Activated CD4-positive, alpha-beta T cell treated with anti-CD3 and anti-CD28 coated beads for 1 hour (primary cell): ENCODE measurements at places on chromosomes 1 and 21.
A peak's percentile ranks its signal among the peaks of the same experiment; 100 is the strongest.

GRCh38 chr1:15323351-15323988 is 76.4 kb downstream of the FHAD1 start:
- peak; percentile 60 for DNase-seq

DNA sequence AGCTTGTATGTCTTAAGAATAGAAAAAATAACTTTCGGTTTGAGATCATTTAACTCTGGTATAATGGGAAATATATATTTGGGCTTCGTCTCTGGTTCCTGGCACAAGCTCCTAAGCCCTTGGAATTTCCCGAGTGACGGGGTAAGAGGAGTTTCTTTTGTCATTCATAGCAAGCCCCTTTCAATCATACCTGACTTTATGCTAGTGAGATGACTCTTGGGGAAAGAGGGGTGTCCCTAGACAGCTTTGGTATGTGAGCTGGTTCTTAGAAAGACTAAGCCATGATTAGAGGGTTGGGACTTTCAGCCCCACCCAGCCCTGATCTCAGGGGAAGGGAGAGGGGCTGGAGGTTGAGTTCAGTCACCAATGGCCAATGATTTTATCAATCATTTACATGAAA is 13.9 kb upstream of the MTARC1 start:
- no peak for DNase-seq

GRCh38 chr1:218667781-218668516 is 322.8 kb downstream of the TGFB2 start:
- DNase-seq, result no peak

DNA sequence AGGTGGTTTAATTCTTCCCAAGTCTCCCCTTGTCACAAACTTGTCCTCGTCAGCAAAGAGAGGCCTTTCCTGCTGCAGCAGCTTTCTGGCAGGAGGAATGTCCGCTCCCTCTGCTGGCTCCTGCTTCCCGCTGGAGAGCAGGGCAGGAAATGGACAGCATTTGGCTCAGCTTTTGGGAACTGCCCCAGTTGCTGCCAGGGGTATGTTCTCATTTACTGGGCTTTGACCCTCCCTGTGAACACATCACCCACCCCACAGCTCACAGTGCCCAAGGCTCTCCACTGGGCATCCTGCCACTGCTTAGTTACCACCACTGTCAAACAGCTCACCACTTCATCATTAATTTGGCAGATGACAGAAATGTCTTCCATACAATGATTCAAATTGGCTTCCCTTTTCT is 75.4 kb downstream of the MRPL37 start:
- no peak for DNase-seq

GRCh38 chr1:176957603-176958002 is 206.9 kb downstream of the ASTN1 start:
- no peak for DNase-seq

DNA sequence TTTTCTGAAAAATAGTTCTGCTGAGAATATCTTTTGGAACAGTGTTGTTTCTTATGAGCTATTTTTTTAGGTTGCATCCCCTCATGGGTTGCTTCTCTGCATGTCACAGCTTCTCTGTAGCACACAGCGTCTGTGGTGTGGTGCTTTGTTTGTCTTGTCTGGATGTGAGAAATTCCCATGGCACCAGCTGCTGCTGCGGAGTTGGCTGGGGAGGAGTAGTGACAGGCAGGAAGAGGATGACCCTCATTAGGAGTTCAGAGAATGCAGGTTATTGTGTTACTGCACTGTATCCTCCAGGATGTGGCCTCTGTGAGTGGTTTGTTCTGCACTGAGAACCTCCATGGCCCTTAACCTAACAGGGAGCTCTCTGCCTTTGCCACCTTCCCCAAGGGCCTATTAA is 64.8 kb downstream of the TSEN15 start:
- no peak for DNase-seq

- no peak for DNase-seq
Observed at GRCh38 chr1:161885003-161885402, 118.9 kb downstream of the ATF6 start.

DNA sequence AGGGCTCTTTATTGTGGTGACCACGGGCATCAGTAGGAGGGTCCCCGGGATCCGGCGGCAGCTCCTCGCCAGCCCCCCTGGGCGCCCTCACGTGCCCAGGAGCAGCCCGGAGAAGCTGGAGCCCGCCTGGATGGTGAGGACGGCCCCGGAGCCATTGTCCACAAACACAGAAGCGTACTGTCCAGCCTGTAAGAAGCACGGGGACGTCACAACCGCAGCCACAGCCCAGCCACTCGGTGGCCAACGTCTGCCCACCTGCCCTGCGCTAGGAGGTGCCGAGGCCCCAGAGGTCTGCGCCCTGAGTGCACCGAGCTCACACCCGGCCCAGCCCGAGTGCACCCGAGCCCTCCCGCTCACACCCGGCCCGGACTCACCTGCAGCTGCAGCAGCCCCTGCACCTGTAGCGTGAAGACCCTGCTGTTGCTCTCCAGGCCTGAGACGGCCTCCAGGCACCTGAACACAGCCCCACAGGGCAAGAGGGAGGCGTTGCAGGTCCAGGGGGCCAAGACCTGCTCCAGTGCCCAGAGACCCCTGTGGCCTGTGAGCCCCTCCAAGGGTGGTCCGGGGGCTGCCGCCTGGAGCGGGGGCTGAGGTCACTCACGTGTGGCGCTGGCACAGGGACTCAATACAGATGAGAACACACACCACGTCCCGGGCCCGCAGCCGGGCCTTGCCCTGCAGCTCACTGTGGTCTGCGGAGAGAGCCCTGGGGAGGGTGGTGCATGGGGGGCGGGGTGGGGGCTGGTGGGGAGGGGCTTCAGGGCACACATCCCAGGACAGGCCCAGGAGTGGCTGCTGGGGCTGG is 3.9 kb downstream of the C1QTNF12 start:
- DNase-seq, result no peak

DNA sequence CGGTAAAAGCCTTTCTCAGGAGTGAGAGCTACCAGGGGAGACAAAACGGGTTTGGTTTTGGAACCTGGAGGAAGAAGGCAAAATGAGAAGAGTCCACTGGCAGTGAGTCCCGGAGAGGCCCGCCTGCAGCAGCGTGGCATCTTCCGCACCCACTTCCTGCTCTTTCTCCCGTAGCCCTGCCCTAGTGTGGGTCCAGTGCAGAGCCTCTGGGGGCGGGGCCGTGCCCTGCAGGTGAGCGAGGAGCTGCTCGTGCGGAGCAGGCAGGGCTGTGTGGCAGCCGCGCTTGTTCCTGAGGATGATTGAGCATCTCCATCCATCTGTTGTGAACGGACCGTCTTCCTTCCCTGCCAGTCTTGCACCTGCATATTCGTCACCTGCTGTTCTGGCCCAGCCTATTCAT is 66.5 kb downstream of the PEX14 start:
- DNase-seq, result no peak
